ENCODE measurements at places on chromosomes 13 and 19.
A peak's percentile ranks its signal among the peaks of the same experiment; 100 is the strongest.

- DNase-seq = no peak
These were observed 16.0 kb downstream of the PRKCSH start for GRCh38 chr19:11451327-11451870.

DNA sequence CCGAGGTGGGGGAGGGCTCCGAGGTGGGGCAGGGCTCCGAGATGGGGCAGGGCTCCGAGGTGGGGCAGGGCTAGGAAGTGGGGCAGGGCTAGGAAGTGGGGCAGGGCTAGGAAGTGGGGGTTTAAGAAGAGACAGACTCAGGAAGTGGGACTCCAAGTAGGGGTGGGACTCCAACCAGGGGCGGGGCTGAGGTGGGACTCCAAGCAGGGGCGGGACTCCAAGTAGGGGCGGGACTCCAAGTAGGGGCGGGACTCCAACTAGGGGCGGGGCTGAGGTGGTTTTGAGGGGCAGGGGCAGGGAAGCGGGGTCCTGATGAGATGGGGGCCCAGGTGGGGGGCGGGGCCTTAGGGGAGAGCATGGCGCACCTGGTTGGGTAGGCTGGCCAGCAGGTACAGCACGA is 13.6 kb downstream of the CFD start:
- DNase-seq = peak; percentile 82

DNA sequence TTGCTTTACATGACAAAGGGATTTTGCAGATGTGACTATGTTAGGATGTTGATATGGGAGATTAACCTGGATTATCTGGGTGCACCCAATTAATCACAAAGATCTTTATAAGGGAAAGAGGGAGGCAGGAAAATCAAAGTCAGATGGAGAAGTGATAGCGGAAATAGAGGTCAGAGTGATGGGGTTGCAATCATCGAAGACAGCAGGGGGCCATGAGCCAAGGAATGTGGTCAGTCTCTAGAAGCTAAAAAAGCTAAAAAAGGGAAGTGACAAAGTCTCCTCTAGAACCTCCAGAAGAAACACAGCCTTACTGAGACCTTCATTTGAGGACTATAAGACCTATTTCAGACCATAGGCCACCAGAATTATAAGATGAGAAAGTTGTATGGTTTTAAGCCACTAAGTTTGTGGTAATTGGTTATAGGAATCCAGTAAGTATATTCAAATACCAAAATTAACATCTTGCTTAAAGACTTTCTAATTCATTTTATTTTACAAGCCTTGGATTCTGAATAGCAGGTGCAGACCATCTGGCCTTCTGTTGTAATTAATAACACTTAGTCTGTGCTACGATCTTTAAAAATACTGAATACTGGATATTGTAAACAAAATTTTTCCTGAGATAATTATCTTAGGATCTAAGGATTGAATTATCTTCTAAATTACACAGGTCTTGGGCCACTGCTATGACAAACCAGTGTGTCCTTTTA is 493.4 kb upstream of the PCDH20 start:
- no peak for DNase-seq

DNA sequence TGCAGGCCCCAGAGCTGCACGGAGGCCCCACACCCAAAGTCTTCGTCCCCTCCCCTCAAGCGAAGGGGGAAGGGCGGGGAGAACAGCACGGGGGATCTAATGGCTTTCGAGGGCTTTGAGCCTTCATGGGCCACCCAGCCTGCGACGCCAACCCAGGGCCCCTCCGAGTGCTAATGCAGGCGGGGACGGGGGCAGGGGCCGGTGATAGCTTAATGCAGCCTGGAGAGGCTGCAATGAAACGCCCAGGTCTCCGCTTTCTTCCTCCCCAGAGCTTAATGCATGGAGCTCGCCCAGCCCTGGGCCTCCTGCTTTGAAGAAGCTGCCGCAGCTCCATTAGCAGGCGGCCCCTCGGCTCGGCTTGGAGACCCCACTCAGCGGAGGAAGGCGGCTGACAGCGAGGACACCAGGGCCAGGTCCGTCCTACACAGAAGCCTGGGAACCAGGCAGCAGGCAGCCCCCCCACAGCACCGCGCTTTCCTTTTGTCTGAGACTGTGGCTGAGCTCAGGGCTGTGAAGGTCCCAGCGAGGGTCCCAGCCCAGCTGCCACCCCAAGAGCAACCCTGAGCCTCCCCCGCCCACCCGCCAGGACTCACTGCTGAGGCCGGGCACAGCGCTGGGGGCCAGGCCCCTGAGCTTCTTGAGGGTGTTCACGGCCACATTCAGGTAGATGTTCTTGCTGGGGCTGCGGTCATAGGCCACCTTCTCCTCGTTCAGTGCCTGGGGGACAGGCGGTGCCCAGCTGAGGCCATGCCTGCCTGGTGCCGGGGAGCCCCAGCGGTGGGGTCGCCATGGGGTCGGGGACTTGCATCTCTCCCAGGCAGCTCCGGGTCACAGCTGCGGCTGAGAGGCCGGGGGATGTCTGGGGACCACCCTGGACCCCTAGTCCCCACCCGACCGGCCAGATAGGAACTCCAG is 7.5 kb upstream of the ATP8B3 start:
- DNase-seq = no peak

GRCh38 chr13:112898621-112899280 is 70.3 kb upstream of the MCF2L start:
- DNase-seq = peak; percentile 2

GRCh38 chr19:6126335-6126974 is 9.0 kb upstream of the ACSBG2 start:
- no peak for DNase-seq

GRCh38 chr13:112118451-112119064 is 51.6 kb downstream of the SOX1 start:
- no peak for DNase-seq

DNA sequence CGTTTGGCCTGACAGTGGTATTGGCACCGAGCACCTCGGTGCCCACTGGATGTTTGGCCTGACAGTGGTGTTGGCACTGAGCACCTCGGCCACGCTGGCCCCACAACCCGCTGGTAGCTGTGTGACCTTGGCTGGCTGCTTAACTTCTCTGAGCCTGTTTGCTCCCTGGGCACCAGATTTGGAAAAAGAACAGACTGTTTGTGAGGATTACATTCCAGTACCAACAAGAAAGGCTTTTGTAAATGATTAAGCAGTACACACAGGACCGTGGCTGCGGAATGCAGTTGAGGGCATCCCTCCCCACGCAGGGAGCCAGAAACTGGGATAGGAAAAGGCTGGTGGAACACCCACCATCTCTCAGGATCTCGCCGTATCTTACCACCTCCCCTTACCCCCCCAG is 31.9 kb downstream of the SLC25A42 start:
- DNase-seq = no peak

GRCh38 chr13:112114391-112114790 is 47.4 kb downstream of the SOX1 start:
- no peak for DNase-seq

DNA sequence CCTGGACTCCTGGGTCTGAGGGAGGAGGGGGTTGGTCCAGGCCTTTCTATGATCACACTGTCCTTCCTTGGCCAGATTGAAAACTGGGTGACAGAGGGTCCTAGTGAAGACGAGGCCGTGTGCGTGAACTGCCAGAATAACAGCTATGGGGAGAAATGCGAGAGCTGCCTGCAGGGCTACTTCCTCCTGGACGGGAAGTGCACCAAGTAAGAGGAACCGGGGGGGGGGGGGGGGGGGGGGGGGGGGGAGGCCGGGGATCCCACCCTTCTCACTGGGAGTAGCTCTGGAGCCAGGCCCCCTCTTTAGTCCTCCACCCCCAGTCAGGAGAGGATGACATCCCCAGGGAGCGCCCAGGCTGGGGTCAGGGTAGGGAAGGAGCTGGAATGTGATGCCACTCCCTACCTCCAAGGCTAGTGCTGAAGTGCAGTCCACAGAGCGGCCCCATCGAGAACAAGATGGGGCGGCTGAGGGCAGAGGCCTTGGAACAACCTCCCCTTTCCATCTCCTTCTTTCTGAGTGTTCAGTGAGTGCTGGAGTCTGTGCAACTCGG is 19.4 kb downstream of the CNFN start:
- DNase-seq = no peak

- DNase-seq = no peak
These were observed 3.6 kb downstream of the PGLYRP1 start for GRCh38 chr19:46019270-46019669.

DNA sequence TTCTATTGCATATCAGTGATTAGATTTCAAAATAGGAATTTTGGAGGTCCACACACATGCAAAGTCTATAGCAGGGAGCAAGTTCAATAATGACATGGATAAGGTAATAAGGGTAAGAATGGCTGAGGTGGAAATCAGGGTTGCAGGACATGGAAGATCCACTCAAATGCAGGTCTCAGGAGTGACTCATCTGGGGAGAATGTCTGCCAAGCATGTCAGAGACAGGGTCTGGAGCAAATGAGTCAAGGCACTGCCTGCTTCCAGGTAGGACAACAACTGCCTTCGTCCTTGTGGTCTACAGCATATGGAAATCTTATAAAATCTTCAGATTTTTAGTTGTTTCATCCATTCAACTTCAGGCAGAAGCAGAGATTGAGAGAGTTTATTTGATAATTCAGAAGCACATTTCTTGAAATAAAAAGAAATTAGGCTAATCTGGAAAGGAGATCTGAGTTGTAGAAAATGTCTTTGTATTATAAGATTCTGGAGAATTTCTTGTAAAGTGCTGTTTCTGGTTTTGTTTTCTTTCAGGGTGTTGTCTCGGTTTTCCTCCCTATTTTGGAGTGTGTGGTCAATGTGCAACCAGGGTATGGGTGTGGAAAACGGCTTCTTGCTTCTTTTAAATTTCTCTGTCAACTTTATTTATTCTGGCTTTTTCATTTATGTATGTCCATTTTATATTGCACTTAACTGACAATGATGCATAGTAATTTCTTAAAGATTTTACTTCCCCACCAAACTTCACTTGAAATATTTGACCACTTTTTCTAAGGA is 748.8 kb downstream of the LIG4 start:
- no peak for DNase-seq

GRCh38 chr19:33720691-33721682 is 75.7 kb upstream of the KCTD15 start:
- no peak for DNase-seq

GRCh38 chr13:110816500-110816899 is 98.4 kb downstream of the ANKRD10 start:
- no peak for DNase-seq

GRCh38 chr13:50158385-50159165 is 143.3 kb downstream of the KCNRG start:
- DNase-seq = no peak

GRCh38 chr13:34153428-34154180 is 335.7 kb downstream of the RFC3 start:
- DNase-seq = no peak

DNA sequence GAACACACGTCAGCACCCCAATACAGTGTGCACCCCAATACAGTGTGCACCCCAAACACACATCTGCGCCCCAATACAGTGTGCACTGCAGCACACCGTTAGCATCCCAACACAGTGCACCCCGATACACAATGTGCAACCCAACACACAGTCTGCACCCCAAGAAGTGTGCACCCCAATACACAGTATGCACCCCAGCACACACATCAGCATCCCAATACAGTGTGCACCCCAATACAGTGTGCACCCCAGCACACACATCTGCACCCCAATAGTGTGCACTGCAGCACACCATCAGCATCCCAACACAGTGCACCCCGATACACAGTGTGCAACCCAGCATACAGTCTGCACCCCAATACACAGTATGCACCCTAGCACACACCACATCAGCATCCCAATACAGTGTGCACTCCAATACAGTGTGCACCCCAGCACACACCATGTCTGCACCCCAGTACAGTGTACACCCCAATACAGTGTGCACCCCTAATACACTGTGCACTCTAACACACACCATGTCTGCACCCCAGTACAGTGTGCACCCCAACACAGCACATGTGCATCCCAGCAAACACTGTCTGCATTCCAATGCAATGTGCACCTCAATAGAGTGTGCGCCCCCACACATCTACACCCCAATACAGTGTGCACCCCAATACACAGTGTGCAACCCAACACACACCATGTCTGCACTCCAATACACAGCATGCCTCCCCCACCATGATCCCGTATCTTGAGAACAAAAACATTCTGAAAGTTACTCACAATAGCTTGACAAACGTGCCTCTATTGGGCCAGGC is 855 bp upstream of the CARS2 start:
- no peak for DNase-seq

GRCh38 chr19:55398200-55398925 is 9.2 kb downstream of the UBE2S start:
- DNase-seq = no peak

- DNase-seq = no peak
These were observed 198.7 kb downstream of the KCTD12 start for GRCh38 chr13:76687467-76687866.

DNA sequence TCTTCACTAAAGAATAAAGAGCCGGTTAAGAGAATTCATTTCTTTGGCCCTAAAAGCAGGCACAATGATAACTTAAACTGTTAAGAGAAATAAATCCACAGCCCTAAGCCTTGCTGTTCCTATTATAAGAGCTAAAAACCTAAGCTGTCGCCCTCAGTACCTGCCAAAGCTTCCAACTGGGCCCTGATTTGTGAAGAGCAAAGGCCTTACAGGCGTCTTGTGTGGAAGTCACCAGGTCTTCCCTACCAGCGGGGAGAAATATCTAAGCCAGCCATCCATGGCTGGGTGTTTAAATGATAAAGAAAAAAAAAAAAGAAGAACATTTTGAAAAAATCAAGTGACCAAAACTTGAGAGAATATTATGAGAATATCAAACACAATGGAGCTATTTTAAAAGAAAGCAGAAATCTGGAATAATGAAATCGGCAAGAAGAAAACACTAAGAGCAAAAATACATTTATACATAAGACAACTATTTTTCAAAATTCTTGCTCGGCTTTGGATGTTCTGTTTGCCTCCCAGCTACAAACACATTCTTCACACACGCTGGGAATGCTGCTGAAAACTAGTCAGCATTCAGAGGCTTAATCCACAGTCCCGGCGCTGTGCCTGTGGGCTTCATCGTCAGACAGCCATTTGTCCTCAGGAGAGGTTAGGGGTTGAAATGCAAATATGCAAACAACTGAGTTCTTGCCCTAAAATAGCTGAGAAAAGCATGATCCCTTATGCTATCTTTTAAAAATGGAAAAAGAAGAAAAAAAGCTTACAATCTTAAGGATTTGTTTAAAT is 89.8 kb upstream of the LSM14A start:
- DNase-seq = no peak

GRCh38 chr19:13437919-13438618 is 68.2 kb downstream of the CACNA1A start:
- no peak for DNase-seq

GRCh38 chr13:33561627-33562026 is 256.3 kb upstream of the RFC3 start:
- DNase-seq = no peak

GRCh38 chr13:32107474-32107873 is 75.9 kb downstream of the FRY start:
- no peak for DNase-seq

DNA sequence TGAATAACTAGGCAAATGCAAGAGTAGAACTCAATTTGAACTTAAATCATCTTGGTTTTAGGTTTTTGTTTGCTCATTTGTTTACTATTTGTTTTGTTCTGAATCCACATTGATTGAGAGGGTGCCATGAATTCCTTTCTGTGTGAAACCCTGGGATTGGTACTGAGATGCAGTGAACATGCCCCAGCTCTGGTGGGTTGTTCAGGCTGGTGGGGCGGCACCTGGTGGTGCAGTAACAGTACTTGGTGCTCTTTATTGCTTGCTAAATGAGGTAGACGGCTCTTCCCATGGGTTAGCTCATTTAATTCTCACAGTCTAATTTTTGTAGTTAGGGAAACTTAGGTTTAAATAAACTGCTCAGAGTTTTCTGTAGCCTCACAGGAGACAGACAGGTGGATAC is 48.4 kb downstream of the WASF3 start:
- no peak for DNase-seq

GRCh38 chr13:48319531-48320398 is 16.2 kb downstream of the RB1 start:
- DNase-seq = peak; percentile 10

- DNase-seq = no peak
These were observed 17.7 kb downstream of the GRIK5 start for GRCh38 chr19:42052241-42052863.
